ENCODE measurements at places on chromosomes 3 and 15.

DNA sequence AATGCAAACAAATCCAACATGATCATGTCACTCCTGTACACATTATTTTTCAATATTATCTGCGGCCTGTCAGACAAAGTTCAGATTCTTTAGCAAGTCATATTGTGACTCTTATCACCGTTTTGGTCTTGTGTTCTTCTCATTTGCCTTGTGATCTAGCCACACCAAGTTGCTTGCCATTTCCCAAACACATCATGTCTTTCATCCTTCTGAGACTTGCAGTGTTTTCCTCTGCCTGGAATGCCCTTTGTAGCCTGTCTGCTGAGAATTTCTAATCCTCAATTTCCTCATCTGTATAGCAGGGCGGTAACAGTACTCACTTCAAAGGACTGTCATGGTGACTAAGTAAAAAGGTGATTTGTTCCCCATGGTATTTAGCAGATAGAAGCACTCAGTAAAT is 135.0 kb downstream of the GREM1 start:
- no peak for DNase-seq

GRCh38 chr3:168081171-168081771 is 14.5 kb downstream of the GOLIM4 start:
- DNase-seq: no peak

GRCh38 chr3:128714887-128715491 is 11.0 kb upstream of the RAB7A start:
- DNase-seq: peak; percentile 13

- no peak for DNase-seq
Observed at GRCh38 chr15:56019060-56019793, 25.8 kb upstream of the NEDD4 start.

DNA sequence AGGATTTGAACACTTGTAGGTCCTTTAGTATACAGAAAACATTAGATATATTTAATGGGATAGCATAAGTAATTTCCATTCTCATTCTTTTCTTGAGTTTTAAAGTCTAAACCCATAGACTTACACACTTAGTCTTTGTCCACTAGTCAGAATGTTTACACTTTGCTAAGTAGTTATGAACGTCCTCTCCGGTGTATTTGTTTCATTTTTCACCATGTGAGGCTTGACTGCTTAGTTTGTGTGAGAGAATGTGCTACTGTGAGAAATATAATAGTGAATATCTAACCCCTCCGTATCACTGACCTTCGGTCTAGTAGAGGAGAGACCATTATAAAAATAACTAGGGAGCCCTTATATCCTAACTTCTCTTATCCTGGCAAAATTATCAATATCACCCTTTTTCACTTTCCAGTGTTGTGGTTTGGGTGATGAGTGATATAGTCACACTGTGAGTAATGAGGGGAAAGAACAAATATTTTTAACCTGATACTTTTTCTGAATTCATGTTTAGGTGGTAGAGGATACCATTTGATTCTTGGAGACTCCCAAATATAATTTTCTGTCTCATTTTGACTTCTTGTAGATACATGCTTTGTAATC is 122.4 kb downstream of the UBE2E2 start:
- no peak for DNase-seq

DNA sequence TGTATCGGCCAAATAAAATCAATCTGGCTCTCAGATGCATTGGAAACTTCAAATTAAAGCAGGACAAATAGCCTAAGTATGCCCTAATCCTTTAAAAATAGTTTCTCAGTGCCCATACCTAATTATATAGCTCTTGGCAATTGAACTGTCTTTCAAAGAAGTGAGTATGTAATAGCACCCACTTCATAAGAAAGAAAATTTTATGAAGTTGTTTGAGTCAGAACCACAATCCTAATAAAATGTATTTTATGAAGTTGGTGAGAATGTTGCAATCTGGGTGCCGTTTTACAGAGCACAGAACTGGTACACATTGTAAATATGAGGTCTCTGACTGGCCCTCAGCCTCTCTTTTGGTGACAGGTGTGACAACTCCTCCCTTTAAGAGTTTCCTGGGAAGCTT is 45.4 kb downstream of the EPHB1 start:
- no peak for DNase-seq

- DNase-seq: no peak
Observed at GRCh38 chr3:149529099-149529498, 54.6 kb downstream of the TM4SF4 start.

GRCh38 chr3:71135373-71136088 is 448.0 kb downstream of the FOXP1 start:
- no peak for DNase-seq

- no peak for DNase-seq
Observed at GRCh38 chr15:34339946-34340345, 2.4 kb upstream of the SLC12A6 start.

DNA sequence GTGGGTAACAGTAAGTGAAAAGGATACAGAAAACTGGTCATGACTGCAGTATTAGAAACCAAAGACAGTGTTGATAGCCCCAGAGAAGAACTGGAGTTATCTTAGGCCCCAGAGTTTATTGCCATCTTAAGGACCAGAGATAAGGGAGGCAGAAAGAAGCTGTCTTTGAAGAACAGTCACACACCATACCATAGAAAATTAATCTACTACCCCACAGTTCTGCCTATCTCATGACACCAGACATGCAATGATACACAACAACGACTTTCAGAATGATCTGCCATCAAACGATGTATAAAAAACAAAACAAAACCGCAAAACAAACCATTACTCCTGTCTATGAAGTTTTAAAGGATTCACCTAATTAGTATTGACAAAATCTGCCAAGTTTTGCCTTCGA is 9.6 kb downstream of the CPOX start:
- DNase-seq: no peak

DNA sequence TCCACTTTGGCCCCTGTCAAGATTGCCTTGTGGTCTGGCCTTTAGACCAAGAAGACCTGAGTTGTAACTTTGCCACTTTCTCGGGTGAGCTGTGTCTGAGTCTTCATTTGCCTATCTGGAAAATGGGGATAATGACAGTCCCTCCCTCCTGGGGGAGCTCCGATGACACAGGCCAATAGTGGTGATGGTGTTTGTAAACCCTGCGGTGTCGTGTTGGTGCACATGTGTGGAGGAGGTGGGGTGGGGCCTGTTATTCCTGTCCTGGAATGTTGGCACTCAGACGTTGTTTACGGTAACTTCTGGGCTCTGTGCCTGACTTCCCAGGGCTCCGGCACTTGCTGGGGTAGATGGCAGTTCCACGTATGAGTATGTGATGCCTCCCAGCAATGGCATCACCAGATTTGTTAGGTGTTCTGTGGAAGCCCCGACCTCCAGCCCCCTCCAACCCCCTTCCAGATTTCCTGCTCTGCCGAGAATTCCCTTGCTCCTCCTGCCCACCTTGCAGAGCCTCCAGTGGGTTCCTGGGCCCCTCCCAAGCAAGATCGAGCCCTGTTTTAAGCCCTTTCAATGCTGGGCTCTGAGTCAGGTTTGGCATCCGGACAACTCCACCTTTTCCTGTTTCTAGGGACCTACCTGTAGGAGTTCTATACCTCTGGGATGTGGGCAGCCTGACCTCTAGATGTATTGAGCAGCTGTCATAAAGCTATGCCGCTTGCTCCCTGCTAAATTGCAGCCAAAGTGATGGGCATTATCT is 31.4 kb downstream of the HRH1 start:
- no peak for DNase-seq

DNA sequence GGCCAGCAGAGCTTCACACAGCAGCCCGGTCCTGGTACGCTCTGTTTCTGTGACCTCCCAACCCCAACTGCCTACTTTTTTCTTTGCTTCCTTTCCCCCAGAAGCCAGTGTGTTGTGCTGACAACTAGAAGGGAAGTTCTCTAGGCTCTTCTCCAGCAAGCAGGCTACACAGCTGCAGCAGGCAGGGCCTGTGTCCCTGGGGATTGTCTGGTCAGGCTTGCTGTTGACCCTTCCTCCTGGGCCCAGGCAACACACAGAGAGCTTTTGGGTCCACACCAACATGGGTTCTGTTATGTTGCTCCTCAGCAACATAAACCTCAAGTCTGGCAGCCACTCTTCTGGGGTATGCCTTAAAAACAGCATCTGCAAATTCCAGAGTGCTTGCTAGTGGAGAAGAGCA is 36.2 kb upstream of the TSPAN3 start:
- no peak for DNase-seq

DNA sequence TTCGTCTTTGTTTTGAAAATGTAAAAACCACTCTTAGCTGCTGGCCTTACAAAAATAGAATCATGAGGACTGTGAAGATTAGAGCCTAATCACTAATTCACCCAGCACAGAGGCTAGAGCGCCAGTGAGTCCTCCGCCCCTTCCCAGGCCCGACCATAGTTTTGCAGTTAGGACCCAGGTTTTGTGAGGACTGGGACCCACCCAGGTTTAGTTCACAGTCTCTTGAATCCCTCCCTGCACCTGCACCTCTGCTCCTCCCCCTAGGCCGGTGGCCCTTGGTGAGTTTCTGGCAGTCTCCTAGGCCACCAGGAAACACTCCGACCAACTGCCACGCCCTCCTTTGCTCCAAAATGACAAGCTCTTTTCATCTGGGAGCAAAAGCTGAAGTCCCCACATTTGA is 136.0 kb upstream of the CCDC54 start:
- DNase-seq: no peak

GRCh38 chr15:83496766-83497165 is 49.6 kb downstream of the SH3GL3 start:
- no peak for DNase-seq

DNA sequence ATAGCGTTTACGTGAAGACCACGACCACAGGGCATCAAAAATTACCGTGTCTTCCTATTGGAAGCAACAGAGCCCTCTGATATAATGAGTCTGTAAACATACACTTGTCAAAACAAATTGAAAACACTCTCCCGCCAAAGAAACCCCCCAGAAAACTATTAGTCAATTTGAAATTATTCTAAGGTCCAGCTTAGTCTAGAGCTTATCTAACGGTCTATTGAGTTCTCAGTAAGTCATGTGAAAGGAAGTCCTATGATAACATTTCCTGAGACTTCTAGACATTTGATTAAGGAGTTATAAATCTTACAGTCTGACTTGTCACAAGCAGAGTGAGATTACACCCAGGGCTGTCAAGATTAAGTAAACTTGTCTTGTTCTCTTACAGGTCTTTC is 356.3 kb downstream of the FOXP1 start:
- DNase-seq: no peak

DNA sequence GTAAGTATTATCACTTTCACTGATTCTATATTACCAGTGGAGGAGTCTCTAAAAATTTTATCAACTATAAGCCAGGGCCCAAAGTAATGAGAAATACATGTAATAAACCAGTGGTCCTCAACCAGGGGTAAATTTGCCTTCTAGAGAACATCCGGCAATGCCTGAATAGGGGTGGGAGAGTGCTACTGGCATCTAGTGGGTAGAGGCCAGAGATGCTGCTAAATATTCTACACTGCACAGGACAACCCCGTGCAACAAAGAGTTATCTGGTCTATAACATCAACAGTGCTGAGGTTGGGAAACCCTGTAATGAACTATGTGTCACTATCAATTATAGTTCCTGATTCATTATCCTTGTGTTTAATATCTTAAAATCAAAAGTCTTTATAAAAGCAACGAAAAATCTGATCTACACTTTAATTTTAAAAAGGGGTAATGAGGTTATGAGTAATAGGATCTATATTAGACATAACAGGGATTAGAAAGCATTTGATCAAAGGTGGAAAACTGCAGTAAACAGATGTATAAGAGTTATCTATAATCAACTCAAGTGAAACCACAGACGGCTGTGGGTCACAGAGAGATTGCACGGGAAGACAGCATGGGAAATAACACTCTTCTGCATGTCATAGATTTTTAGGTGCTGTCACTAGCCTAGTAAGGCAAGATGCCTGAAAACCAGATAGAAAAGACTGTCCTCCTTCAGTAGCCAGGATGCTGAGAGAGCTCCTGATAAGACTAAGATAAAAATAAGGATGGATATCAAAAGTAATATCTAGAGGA is 2.0 kb downstream of the LYSMD2 start:
- DNase-seq: peak; percentile 19

- DNase-seq: no peak
Observed at GRCh38 chr3:189698811-189699210, 67.6 kb downstream of the TP63 start.

GRCh38 chr3:34782871-34783270 is 856.5 kb upstream of the ARPP21 start:
- DNase-seq: no peak
